Keratinocyte (primary cell): ENCODE measurements at places on chromosomes 3 and 15.
A peak's percentile ranks its signal among the peaks of the same experiment; 100 is the strongest.

- no peak for DNase-seq
These were observed 34.0 kb downstream of the WWTR1 start for GRCh38 chr3:149623824-149624223.

DNA sequence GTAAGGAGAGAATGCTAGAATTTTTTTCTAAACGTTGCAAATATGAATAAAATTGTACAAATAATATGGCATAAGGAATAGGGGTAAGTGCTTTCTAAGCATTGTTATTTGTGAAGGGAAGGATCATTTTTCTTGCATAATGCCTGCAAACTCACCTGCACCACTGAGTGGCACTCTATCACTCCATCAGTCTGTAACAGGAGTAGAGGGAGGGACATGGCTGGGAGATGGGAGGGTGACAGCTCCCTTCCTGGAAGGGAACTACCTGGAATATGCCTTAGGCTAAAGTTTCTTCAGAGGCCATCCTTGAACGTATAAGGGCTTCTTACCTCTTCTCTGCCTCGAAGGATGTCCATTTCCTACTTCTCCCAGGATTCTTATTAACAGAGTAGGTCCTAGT, 3.0 kb downstream of the NAALADL2 start:
- peak; percentile 17 for DNase-seq

DNA sequence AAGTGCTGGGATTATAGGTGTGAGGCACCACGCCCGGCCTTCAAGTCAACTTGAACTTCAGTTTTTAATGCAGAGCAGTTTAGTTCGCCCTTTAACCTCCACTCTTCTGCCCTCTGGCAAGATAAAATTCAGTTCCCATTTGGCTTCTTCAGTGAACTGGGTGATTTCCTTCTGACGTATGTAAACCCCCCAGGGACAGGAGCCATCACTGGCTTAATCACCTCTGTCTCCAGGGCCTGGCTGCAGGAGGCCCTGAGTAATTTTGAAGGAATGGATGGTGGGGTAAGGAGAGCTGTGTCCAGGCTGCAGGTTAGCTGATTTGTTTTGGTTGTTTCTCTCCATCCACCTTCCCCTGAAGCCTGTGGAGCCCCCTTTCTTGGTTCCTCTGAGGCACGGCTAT, 11.9 kb downstream of the MCM2 start:
- no peak for DNase-seq

- no peak for DNase-seq
These were observed 537.5 kb downstream of the NR2F2 start for GRCh38 chr15:96867992-96868391.

DNA sequence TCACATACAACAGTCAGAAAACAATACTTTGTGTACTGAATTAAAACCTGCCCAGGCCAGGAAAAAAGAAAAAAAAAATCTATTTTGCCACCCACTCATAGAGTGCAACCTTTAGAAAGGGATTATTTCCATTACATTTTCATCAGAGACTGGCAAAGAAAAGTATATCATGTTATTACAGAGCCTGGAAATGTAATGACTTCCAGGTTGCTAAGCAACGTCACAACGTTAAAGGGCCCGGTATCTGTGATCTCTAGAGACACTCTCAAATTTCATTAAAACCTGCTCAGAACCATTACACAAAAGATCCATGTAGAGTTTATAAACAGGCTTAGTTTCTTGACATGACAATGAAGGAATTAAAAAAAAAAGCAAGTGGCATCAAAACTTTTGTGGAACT, 170.5 kb downstream of the CTNNB1 start:
- DNase-seq: no peak

- DNase-seq: no peak
These were observed 73.6 kb downstream of the APBA2 start for GRCh38 chr15:28959326-28959725.
